K562 (cell line): ENCODE measurements at places on chromosomes 3 and 15. TPM values are rescaled to one million over a fixed set of nuclear protein-coding genes. Genes with fewer than 3 reads are reported as not detected.

HTR3E gene
- not detected in 2 replicates for polyA plus RNA-seq

LRRC49 gene
- 0.32 TPM in 1 of 2 replicates, not detected in the other for polyA plus RNA-seq

FEZF2 gene
- polyA plus RNA-seq: not detected in 2 replicates

CCDC33 gene
- 0.08 TPM in 1 of 2 replicates, not detected in the other for polyA plus RNA-seq

ADIPOQ gene
- polyA plus RNA-seq: 0.03 TPM in 1 of 2 replicates, not detected in the other

C3orf38 gene
- polyA plus RNA-seq: 8.7 and 10.7 TPM in 2 replicates

TRIM59 gene
- polyA plus RNA-seq: 16.4 and 16.8 TPM in 2 replicates

C3orf18 gene
- polyA plus RNA-seq: 0.38 and 0.82 TPM in 2 replicates

DUT gene
- polyA plus RNA-seq: 124 and 139 TPM in 2 replicates

GOLGA6B gene
- not detected in 2 replicates for polyA plus RNA-seq

LPP gene
- not detected in 2 replicates for polyA plus RNA-seq

ZNF280D gene
- polyA plus RNA-seq: 16.3 and 19.1 TPM in 2 replicates

DNA sequence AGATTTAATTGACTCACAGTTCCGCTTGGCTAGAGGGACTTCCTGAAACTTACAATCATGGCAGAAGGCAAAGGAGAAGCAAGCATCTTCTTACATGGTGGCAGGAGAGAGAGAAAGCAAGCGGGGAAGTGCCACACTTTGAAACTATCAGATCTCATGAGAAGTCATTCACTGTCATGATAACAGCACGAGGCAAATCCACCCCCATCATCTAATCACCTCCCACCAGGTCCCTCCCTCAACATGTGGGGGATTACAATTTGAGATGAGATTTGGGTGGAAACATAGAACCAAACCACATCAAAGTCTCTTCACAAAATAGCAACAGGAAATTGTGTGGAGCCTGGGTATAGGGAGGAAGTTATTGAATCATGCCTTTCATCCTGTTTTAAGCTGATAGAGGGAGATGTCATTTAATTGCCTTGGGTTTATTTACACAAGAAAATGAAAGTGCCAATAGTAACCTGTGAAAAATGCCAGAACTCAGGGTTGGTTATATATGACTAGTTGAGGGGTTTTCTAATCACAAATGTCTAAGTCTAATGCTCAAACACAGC lies 624.8 kb upstream of the LMCD1 start:
- no peaks in the 10 kb centered on the region for H3K4me1 ChIP-seq
- H3K4me3 ChIP-seq: no peak overlapping the region
- H3K27me3 ChIP-seq: no peaks in the 10 kb centered on the region
- no peaks in the 10 kb centered on the region for H3K36me3 ChIP-seq

DNA sequence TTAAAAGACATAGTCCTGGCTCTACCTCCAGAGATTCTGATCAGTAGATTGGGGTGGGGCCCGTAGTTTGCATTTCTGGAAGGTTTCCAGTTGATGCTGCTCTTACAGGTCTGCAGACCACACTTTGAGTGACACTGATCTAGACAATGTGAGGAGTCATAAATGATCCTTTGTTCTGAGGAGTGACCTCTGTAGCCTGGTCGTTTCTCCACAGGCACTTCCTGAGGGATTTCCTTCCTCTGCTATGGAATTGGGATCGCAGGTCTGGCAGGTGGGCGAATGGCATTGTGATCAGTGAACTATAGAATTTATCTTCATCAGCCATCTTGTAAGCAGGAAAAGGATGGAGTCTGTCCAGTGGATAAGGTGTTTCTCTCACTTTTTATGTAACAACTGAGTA lies 5.5 kb downstream of the GFM1 start:
- no peaks in the 10 kb centered on the region for H3K27me3 ChIP-seq
- H3K27ac ChIP-seq: no peak overlapping the region
- H3K4me1 ChIP-seq: no peaks in the 10 kb centered on the region
- H3K36me3 ChIP-seq: peaks cover 84% of the 10 kb centered on the region

GRCh38 chr3:115251509-115251908 lies 104.4 kb upstream of the ZBTB20 start:
- H3K4me3 ChIP-seq: no peak overlapping the region
- no peak for DNase-seq
- no peak overlapping the region for H3K27ac ChIP-seq
- no peaks in the 10 kb centered on the region for H3K4me1 ChIP-seq
- no peaks in the 10 kb centered on the region for H3K27me3 ChIP-seq
- no peaks in the 10 kb centered on the region for H3K36me3 ChIP-seq

GRCh38 chr3:123951522-123952447 lies 9.2 kb downstream of the CCDC14 start:
- no peak overlapping the region for H3K4me3 ChIP-seq
- H3K36me3 ChIP-seq: peaks cover 72% of the 10 kb centered on the region
- H3K27me3 ChIP-seq: no peaks in the 10 kb centered on the region

DNA sequence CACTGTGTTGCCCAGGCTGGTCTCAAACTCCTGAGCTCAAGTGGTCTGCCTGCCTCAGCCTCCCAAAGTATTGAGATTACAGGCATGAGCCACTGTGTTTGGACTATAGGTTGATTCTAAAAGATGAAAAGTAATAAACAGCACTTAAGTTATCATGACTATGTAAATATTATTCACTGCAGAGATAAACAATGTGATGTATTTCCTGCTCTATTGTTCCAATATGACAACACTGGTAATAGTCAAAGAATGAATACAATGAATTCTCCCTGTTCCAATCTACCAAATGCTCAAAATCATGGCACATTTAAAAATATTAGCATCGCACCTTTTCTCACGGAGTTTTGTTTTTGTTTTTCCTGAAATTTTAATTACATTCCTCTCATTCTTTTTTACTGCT lies 36.8 kb upstream of the TBL1XR1 start:
- DNase-seq: no peak
- H3K4me1 ChIP-seq: no peaks in the 10 kb centered on the region; the same call in 1 of the 2 replicates
- H3K27me3 ChIP-seq: no peaks in the 10 kb centered on the region
- no peak overlapping the region for H3K4me3 ChIP-seq
- no peaks in the 10 kb centered on the region for H3K36me3 ChIP-seq

DNA sequence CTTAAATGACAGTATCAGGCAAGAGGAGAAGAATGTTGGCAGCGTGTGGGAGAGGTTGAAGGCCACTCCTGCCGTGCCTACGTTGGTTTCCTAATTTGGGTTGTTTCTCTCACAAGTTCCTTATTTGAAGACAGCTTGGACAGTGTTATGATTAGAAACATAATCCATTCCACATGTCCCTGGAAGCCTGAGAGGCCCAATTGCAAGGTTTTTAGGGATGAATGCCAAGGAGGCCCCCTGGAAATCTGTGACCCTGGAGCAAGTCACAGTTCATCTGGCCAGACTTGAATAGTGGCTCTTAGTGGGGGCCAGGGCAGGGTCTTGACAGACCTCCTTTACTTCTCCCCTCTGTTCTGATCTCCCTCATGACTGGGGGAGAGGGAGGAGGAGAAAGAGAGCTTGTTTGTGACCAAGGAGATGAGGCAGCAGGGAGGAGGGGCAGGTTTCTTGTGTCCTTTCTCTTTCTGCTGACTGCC lies 584.4 kb upstream of the TBL1XR1 start:
- no peak overlapping the region for H3K4me3 ChIP-seq
- H3K4me1 ChIP-seq: no peaks in the 10 kb centered on the region; the same call in 2 of the 3 replicates
- H3K27ac ChIP-seq: no peak overlapping the region
- no peaks in the 10 kb centered on the region for H3K36me3 ChIP-seq
- DNase-seq: no peak

DNA sequence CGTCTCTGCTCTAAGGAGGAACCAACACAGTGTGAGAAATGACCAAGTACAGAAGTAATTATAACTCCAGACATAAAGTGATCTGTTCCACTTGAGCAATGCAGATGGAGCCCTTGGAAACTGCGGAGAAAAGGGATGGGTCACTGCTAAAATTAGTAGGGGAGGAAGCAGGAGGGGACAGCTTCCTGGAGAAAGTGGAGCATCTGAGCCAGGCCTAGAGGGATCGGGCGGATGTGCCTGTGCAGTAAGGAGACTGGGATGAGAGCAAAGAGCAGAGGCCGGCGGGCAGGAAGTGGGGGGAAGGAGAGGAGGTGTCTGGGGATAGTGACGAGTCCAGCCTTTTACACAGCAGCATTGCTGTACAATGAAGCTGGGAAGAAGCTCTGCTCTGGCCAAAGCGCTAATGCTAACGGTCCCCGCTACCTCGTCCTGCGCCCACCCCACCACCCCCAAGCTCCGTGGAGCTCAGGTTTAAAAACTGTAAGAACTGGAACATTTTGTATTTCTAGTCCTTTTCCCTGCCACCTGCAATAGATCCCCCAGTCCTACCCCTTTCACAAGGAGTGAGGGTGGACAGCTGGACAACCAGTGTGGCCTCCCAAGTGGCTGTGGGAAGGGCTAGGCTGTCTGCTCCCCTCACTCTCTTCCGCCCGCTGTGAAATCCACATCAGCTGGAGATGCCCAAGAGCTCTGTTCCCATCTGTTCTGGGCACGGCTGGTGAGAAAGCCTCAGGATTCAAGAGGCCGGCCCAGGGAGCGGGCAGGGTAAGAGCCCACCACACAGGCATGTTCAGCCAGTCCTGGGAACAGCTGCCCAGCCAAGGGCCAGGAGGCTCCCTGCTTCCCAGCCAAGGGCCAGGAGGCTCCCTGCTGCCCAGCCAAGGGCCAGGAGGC lies 53.0 kb upstream of the HES1 start:
- peaks cover 9% of the 10 kb centered on the region for H3K4me1 ChIP-seq
- H3K27me3 ChIP-seq: no peaks in the 10 kb centered on the region
- DNase-seq: no peak
- no peaks in the 10 kb centered on the region for H3K36me3 ChIP-seq
- H3K27ac ChIP-seq: no peak overlapping the region
- H3K4me3 ChIP-seq: no peak overlapping the region

GRCh38 chr3:169477790-169478189 lies 185.7 kb downstream of the MECOM start:
- H3K27ac ChIP-seq: no peak overlapping the region
- no peaks in the 10 kb centered on the region for H3K4me1 ChIP-seq
- H3K27me3 ChIP-seq: no peaks in the 10 kb centered on the region

- H3K27me3 ChIP-seq: no peaks in the 10 kb centered on the region
- H3K4me1 ChIP-seq: peaks cover 19% of the 10 kb centered on the region
- H3K4me3 ChIP-seq: peak overlapping the region; percentile 99
- peak overlapping the region; percentile 92 for H3K27ac ChIP-seq
- no peak for DNase-seq
- H3K36me3 ChIP-seq: peaks cover 10% of the 10 kb centered on the region; the same call in 2 of the 3 replicates
Measured at GRCh38 chr3:5122741-5123706, 932 bp downstream of the ARL8B start.

GRCh38 chr3:184336547-184337398 lies 627 bp upstream of the FAM131A start:
- H3K27ac ChIP-seq: peak overlapping the region; percentile 83
- DNase-seq: no peak
- peaks cover 40% of the 10 kb centered on the region for H3K36me3 ChIP-seq
- H3K4me3 ChIP-seq: peak overlapping the region; percentile 62
- H3K4me1 ChIP-seq: peaks cover 62% of the 10 kb centered on the region
- no peaks in the 10 kb centered on the region for H3K27me3 ChIP-seq

DNA sequence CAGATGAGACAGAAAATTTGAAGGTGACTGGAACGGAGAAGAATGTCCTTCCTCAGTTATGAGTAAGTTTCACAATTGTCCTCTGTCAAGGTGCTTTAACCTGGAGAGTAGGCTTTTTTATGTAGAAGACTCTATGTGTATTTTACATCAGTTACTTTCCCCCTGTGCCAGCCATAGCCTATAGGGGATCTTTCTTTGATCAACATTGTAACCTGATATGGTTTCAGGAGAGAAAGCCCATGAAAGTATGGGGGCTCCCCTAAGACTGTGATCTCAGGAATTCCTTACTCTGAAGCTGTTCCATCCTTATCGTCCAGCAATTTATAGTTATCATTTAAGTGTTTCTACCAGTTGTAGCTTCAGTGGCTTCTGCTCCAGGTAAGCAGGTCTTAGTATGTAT lies 1076.3 kb upstream of the EPHA6 start:
- no peak overlapping the region for H3K27ac ChIP-seq
- no peak overlapping the region for H3K4me3 ChIP-seq
- no peaks in the 10 kb centered on the region for H3K4me1 ChIP-seq
- no peaks in the 10 kb centered on the region for H3K27me3 ChIP-seq

- no peaks in the 10 kb centered on the region; the same call in 1 of the 2 replicates for H3K27me3 ChIP-seq
- no peaks in the 10 kb centered on the region for H3K36me3 ChIP-seq
- H3K27ac ChIP-seq: no peak overlapping the region
Measured at GRCh38 chr3:131217296-131217741, 164.3 kb upstream of the NUDT16 start.

- H3K36me3 ChIP-seq: no peaks in the 10 kb centered on the region
- no peak for DNase-seq
- no peak overlapping the region for H3K27ac ChIP-seq
- peaks cover 5% of the 10 kb centered on the region; the same call in 1 of the 2 replicates for H3K27me3 ChIP-seq
Measured at GRCh38 chr3:156445117-156446090, 109.5 kb downstream of the SSR3 start.

GRCh38 chr3:141081141-141081795 lies 30.1 kb downstream of the SPSB4 start:
- H3K4me3 ChIP-seq: no peak overlapping the region
- no peaks in the 10 kb centered on the region for H3K36me3 ChIP-seq
- H3K27me3 ChIP-seq: peaks cover 24% of the 10 kb centered on the region
- DNase-seq: no peak
- H3K27ac ChIP-seq: no peak overlapping the region
- no peaks in the 10 kb centered on the region; the same call in 2 of the 3 replicates for H3K4me1 ChIP-seq

DNA sequence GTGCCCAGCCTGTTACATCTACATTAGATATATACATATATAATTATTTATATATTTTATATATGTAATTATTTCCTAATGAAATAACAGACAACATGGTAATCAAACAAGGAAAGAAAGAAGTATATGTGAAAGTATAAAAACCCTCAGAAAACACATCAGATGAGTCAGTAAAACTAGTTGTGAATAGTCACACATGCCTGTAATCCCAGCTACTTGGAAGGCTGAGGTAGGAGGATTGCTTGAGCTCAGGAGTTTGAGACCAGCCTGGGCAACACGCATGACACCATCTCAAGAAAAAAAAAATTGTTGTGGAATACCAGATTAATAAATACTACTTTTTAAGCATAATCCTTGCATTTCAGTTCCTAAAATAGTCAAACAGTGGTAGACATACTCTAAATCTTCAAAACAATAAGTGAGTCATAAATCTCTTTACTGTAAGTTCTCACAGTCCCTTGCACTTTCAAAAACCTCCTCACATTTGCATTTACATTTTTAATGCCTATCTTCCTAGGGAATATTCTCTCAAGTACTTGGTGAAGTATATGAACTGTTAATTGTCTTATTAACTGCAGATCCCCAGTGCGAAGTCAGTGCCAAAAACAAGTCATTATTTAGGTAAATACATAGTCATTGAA lies 106.5 kb downstream of the MYO9A start:
- H3K27ac ChIP-seq: no peak overlapping the region
- no peaks in the 10 kb centered on the region for H3K27me3 ChIP-seq
- H3K4me1 ChIP-seq: no peaks in the 10 kb centered on the region

DNA sequence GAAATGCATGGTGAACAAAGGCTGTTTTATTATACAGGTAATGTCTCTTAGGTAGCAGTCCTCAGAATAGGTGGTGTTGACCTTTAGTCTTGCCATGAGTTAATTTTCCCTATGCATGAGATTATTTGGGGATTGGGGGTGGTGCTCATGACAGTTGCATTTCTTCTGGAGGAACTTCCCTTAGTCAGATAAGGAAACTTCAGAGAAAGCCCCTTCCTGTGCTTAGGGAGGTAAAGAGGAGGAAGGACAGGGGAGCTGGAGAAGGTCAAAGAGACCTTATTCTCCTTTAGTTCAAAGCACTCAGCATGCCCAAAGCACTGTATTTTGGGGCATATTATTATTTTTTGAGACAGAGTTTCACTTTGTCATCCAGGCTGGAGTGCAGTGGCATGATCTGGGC lies 47.7 kb downstream of the ZBTB11 start:
- peaks cover 17% of the 10 kb centered on the region; the same call in 2 of the 3 replicates for H3K4me1 ChIP-seq
- peak overlapping the region; percentile 69 for H3K27ac ChIP-seq
- no peaks in the 10 kb centered on the region for H3K27me3 ChIP-seq
- DNase-seq: no peak
